ENCODE measurements at places on chromosomes 7 and 10. TPM values are rescaled to one million over a fixed set of nuclear protein-coding genes. Genes with fewer than 3 reads are reported as not detected.

GRCh38 chr7:111164442-111164841 is 73.5 kb downstream of the LRRN3 start:
- DNase-seq, result no peak

DNA sequence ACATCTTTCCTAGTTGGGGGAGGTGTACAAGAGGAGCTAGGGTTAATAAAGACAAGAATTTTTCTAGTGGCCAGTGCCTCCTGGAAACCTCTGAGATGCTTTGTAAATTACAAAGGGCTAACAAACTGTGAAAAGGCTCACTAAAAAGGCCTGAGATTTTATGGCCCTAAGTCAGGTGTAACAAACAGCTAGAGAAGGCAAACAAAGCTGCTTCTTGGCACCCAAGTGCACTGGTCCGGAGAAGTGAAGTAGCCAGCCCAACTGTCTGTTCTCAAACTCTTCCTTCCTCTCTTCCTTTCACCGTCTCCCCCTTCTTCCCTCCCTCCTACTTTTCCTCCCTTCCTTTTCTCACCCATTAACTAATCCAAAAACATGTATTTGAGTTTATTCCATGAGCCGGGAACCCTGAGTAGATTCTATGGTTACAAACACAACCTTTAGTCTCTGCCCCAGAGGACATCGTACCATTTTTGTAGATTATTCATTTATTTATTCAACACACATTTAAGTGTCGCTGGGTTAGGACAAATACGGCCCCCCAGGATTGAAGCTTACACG is 143.4 kb upstream of the PCGF5 start:
- no peak for DNase-seq

- no peak for DNase-seq
Measured at GRCh38 chr7:114345494-114345893, 69.1 kb upstream of the FOXP2 start.

DNA sequence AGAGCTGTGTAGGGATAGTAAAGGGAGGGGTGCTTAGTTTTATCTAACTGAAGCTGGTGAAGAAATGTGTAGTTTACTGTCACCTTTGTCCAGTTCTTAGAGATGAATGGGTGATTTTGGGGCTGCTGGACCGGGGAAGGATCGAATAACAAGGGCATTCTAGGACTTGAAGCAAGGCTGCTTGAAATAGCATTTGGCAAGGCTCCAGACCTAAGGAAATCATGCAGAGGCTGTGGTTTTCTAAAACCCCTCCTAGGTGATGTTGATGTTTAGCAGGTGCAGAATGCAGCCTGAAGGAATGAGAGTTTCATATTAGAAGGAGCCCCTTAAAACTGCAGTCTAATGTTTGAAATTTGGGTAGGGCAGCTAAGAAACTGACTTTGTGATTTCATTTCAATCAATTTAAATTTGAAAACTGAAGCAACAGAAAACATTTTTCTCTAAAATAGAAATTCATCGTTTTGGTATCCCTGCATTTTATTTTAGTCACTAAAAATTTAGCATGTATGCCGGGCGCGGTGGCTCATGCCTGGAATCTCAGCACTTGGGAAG is 68.5 kb downstream of the TET1 start:
- no peak for DNase-seq

GRCh38 chr7:29841926-29842701 is 35.8 kb downstream of the WIPF3 start:
- DNase-seq, result no peak

Gene GRID2IP
- total RNA-seq, result 0.35 TPM
